ENCODE measurements at places on chromosomes 5 and 9.
A peak's percentile ranks its signal among the peaks of the same experiment; 100 is the strongest.

DNA sequence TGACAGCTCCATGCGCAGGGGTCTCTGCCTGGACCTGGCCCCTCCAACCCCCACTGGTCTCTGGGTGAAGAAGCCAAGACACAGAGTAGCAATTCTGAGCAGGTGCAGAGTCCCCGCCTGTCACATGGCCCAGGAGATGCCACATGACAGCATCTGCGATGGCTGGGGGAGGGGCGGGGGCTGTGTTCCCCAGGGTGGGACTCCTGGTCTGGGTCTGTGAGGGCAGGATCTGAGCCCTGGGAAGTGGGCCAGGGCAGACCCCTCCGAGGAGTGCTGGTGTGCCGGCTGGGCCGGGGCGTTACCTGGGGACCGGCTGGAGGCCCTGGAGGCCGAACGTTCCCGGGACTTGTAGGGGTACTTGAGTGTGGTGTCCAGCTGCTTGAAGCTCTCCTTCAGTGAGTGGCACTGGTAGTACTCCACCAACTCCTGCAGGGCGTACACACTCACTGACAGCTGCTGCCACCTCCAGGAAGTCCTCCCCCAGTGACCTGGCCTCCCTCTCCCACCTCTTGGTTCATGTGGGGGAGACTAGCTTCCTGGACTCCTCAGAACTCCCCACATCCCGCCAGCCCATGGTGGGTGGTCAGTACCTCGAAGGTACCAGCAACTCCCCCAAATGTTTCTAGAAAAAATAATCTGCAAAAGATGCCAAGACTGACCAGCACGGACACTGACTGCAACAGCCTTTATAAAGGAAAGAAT lies 32.1 kb upstream of the SARDH start:
- DNase-seq = no peak

GRCh38 chr5:141681695-141682641 lies at the start of gene ARAP3:
ARAP3 (minus strand) TSS chr5:141682230; CDS start chr5:141680486, 1,744 bp downstream.
- DNase-seq = no peak

DNA sequence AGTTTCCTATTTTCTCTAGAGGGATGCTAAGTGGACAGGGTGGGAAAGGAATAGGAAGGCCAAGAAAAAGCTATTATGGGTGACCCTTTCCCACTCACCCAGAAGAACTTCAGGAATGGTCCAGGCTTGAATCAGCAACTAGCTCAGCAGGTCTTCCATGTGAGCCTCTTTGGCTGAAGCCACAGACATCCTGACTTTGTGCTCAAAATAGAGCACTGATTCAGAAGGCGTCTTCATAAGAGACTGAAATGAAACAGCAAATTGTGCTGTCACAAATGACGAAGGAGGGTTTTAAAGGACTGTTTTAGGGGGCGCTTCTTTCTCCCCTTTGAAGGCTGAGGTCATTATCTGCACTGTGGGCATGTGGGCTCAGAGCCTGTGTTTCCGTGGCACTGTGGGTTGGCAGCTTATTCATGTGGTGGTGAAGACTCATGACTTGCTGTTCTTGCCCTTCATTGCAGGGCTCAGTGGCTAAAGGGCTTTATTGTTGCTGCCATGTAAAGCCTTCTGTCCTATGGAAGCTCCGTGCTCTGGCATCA lies 65.8 kb upstream of the NFIL3 start:
- no peak for DNase-seq

DNA sequence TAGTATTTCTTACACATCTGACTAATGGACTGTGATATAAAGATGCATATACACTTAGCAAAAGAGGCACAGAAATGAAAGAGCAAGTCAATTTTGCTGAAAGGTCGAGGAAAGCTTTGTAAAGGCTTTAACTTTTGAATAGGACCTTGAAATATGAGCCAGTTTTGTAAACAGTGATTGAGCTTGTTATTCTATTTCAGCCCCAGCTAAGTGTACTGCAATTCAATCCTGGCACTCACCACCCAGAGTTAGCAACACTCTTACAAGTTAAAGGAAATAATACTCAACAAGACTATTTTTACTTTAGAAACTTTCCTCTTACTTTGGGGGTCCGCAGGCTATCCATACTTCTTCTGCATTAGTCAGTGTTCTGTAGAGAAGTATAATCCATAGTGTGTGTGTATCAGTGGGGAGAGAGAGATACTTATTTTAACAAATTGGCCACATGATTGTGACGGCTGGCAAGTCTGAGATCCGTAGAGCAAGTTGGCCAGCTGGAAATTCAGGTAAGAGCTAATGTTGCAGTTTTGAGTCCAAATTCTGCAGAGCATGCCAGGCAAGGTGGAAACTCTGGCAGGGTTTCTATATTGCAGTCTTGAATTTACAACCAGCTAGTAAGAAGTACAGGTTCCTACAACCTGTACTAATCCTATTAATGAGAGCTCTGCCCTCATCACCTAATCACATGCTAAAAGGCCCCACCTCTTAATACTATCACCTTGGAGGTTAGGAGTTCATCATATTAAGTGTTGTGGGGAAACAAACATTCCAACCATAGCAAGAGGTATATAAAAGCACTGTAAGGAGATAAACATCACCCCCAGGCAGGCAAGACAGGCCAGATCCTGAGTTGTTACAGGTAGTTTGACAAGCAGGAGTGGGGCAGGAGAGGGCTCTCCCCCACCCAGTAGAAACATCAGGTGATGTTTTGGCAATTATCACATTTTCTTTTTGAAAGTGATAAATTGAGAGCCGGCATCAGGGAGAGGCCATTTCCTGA lies 33.6 kb downstream of the IL7R start:
- no peak for DNase-seq

DNA sequence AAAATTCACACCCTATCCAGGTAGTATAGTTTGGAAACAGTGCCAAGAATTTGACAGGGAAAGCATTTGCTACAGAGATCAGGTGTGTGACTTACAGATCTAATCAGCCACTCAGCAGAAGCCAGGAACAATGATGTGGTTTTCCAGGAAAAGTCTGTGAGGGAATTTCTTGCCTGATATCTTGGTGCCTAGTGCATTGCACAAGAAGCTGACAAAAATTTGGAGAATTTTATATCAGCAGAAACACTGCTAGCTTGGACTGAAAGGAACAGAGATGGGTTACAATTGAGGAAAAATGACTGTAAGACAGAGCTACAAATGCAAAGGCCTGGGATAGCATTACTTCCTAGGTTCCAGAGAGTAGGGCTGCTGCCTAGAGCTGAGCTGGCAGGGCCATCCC lies 658.1 kb upstream of the CHD1 start:
- DNase-seq = no peak

DNA sequence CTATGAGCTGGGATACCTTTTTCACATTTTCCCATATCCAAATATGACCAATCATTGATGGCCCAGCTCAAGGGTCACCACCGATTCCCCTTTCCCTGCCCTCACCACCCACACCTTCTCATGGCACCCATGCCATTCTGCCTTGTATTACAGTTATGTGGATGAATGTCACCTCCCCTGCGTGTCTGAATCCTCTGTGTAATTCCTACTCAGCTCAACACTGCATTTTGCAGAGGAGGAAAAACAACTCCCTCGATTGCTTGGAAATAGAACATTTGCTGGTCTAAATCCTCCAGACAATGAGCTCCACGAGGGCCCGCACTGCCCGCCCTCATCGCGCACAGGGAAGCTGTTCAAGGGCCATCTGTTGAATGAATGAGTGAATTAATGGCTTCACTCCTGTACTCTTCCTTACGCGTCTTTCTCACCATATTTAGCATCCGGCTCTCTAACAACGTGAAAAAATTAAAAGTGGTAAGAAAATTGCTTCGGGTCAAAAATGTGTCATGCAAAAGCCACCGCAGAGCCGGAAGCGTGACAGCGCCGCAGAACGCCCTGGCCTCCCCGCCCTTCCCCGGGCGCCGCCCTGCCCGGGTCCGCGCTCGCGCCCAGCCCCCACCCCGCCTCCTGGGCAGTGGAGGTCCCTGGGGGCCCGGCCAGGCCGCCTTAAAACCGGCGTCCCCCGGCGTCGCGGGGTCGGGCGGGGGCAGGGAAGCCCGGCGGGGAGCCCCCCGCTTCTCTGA lies 704 bp downstream of the SUSD1 start:
- peak; percentile 58 for DNase-seq

DNA sequence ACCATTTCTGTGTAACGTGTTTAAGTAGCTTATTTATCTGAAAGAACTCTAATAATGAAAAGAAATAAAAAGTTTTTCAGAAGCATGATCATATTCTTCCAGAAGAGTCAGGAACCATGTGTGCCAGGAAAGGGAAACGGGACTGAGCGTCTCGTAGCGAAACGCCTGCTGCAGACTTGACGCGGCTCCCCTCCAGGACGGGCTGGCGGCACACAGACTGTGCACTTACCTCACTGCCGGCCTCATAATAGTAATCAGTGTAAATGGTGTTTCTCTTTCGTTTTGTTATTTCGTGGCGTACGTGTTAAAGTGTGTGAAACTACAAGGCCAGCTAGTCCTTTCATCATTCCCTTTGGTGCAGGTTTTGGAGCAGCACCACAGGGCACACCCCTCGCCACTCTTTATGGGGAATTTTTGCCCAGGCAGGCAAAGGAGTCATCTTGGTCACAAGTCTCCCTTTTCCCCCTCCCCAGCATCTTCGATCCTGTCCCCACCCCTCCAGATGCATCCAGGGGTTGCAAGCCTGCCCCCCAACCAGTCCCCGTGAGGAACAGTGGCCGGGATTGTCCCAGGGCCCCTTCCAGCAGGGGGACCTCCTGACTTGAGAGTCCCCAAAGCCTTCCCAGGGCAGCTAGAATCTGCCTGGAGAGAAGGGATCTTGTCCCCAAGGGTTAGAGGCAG lies 233.1 kb downstream of the FANCC start:
- DNase-seq = no peak

DNA sequence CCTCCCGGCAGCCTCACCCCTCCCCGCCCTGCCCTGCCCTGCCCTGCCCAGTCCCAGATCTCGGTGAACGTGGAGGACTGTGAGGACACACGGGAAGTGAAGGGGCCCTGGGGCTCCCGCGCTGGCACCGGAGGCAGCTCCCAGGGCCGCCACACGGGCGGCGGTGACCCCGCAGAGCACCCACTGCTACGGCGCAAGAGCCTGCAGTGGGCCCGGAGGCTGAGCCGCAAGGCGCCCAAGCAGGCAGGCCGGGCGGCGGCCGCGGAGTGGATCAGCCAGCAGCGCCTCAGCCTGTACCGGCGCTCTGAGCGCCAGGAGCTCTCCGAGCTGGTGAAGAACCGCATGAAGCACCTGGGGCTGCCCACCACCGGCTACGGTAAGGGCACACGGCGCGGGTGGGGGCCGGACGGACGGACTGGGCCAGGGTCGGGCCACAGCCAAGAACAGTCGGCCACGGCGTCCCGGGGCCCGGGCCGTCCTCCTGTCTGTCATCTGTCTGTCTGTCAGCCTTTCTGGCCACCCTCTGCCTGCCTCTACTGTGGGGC lies 84.2 kb downstream of the KCNT1 start:
- DNase-seq = no peak

GRCh38 chr5:111779260-111779921 lies 22.4 kb upstream of the NREP start:
- no peak for DNase-seq

DNA sequence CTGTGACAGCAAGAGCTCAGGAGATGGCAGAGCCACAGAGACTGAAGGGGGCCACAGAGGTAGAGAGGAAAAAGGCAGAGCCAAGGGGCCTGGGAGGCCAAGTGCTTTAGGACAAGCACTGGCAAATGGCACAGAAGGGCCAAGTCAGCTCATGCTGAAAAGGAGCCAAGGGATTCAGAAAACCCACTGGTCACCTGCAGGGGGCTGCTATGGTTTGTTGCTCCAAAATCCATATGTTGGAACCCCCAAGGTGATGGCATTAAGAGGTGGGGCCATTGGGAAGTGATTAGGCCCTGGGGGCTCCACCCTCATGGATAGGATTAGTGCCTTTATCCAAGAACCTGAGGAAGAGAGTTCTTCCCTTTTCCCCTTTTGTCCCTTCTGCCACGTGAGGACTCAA lies 165.4 kb downstream of the ARSB start:
- DNase-seq = no peak

DNA sequence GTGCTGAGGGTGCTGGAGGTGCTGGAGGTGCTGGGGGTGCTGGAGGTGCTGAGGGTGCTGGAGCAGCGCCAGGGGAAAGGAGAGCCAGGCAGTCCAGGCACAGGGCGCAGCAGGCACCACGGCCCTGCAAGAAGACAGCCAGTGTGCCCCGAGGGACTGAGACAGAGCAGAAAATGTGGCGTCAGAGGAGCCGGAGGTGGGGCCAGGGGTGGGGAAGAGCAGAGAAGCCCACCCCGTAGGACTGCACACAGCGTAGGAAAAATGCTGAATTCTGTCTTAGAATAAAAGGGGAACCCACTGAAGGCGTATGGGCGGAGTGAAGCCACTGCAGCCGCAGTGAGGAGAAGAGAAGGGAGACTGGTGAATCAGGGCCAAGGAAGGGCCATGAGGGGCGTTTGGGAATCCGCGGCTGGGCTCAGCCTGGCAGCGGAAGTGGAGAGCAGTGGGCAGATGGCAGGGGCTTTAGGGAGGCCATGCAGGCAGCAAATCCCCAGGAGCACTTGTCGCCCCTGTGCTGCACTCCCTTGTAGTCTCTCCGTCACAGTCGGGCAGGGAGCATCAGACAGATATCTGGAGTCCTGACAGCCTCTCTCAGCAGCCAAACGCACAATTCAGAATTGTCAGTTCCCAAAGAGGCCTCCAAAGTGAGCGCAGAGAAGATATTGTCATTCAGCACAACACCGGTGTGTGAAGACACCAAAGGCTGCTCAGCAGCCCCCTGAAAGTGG lies 35.9 kb upstream of the LECT2 start:
- no peak for DNase-seq

DNA sequence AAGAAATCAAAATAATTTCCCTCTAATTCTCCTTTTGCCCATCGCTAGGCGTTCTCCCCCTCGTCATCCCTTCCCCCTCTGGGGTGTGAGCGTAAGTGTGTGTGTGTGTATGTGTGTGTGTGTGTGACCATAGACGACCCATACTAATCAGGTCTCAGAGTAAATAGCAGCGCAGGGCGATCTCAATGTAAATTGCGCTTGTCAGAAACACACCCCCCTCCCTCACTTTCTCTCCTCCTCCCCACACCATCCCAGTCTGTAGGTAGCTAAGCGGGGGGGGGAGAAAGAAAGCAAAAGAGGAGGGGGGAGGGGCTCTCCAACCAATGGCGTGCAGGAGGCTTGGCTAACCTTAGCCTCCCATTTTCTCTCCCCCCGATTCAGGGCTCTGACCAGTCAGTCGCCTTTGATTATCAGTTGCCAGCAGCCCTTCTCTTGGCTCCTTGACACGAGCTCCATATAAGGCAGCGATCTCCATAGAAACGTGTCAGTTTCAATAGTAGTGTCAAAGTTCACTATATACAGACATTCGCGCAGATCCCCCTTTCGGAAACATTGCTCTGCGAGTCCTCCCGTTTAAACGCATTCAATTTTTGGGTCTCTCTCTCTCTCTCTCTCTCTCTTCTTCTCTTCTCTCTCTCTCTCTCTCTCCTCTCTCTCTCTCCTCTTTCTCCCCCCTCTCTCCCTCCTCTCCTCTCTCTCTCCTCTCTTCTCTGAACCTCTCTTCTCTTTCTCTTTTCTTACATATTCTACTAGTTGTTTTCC lies at the start of gene NR2F1:
TSS of gene NR2F1 (plus strand) at position 546 of the 762 bp plus-strand sequence. CDS start 1,802 bp downstream, outside the sequence.
- DNase-seq = no peak

Data from activated CD8-positive, alpha-beta memory T cell treated with anti-CD3 and anti-CD28 coated beads for 48 hours (primary cell).